AG10803 (cell line): ENCODE measurements at places on chromosomes 16 and 17.

DNA sequence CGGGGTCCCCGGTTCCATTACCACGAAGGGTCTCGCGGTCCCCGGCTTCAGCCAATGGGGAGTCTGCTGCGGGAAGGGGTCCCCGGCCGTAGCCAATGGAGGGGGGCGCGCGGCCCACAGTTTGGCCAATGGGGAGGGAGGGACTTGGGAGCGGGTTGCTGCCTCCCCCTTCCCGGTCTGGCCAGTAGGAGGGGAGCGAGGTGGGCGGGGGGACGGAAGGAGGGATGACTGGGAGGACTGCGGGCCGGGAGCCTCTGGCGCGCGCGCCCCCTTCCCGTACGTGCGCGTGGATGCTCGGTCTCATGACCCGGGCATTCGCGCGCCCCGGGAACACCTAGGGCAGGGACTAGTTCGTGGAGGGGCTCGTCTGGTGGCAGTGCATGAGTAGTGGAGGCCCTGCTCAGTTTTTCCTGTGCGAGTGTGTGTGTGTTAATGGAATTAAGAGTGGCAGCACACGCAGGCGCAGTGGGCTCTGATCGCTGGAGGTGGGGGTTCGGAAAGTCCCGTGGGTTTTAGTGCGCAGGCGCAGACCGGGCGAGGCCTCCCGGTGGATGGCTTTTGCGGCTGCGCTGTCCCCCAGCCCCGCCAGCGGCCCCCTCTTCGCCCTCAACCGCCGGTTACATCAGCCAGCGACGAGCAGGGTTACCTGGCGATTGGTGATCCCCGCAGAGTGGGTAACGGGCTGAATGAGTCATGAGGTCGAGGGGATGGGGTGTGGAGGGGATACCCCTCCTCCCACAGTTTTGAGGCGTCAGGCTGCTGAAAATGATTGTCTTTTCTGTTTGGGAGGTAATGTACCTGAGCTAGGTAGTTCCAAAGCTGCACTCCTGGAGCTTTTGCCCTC, 1.3 kb downstream of the ATXN2L start:
- peak; percentile 98 for DNase-seq

GRCh38 chr17:1730326-1731193, 6.1 kb downstream of the WDR81 start:
- peak; percentile 82 for DNase-seq

DNA sequence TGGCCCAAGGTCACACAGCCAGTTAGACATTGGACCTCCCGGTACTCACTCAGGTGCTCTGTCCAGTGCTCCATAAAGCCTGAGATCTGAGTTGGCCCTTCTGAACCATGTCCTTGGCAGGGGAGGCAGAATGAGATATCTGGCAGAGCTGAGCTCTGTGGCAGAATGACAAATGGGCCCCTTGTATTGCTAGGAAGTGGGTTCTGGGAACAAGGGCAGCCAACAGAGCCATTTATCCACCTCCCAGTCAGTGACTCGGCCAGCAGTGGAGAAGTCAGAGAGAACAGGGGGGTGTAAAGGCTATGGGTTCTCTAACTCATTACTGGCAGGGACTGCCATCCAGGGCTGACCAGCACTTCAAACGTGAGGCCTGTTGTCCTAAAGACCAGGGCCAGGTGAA, 117.1 kb upstream of the NLRP1 start:
- DNase-seq = no peak

GRCh38 chr16:70473446-70474319, 19.3 kb downstream of the FCSK start:
- no peak for DNase-seq

- no peak for DNase-seq
Observed at GRCh38 chr16:65817799-65818198, 548.7 kb upstream of the CDH5 start.

DNA sequence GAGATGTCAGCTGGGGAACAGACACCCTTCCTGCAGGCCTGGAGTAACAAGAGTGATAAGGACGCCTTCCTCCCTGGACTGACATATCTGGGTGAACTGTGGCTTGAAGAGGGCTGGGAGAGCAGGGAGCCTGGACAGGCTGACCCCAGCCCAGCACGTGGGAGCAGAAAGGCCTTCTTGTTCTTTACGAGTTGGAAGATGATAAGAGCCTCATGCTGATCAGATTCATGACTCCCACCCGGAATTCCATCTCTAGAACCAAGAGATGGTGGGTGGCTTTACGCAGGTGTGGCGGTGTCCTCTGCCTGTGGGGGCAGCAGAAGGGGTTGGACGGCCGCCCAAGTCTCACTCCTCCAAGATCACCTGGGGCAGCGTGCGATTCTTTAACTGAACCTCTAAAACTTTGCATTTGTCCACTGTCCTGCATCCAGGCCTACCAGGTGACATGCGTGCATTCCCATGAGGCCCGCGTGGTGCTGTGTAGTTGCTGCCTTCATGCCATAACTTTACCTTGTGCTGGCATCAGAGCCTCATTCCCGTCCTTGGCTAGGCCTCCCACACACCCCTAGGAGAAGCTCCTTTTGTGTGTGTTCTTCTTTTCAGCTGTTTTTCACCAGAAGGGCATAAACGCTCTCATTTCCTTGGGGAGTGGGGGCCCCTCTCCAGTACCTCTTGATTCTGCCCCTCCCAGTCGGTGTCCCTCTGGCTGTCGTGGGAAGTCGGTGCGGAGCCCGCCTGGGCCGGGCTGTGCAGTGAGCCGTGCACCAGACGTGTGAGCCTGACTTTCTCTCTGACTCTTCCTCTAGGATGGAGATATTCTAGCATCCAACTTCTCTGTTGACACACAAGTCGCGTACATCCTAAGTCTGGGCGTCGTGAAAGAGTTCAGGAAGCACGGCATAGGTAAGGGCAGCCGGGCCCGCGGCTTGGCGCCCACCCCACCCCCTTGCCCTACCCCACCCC, 13.3 kb downstream of the C16orf90 start:
- DNase-seq = no peak

DNA sequence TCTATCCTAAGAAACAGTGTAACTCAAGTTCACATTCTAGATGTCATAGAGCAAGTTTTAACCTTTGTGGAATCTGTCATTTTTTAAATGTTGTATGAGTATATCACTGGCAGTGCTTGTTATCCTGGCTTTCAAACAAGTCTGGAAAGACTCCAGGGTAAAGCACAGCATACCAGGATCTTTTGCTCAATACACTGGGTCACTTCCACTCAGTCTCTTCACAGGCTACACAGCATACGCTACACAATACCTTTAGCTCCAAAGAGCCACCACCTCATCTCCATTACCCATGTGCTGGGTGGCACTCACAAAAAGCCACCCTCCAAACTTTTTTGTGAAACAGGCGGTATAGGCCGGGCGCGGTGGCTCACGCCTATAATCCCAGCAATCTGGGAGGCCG, 69.5 kb downstream of the PARN start:
- no peak for DNase-seq

DNA sequence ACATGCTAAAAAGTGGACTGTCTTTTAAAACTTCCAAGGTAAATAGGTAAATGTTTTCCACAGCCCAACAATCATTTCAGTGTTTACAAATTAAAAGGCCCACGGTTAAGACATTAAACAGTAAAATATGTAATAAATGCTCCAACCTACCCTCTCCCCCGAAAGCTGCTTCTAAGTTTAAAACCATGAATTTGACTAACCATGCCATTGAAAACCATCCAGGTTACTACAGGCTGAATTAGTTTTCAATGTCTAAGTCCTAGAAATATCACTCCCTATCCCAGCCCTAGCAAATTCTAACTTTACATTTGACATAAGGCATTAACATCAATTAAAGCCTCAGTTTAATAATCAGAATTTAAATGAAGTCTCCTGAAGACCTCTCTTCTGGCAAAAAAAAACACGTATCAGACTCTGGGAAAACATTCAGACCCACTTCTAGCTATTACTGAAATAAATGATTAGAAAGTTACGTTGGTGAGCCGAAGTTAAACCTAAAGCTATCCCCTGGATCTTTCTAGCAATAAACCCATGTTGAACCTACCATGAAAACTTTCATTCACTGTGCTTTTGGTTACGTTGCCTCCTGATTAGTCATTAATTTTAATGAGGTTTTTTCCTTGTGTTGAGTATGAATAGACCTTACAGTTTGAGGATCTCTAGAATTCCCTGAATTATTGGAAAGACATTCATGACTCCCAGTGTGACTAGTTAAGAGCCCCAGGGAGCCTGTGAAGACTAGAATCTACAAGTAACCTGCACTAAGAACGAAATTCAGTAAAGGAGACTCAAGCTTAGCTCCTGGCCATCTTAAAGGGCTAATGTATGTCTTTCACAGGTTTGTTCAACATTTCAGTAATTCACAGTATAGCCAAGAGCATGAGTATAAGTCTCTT, 1.7 kb upstream of the POLG2 start:
- no peak for DNase-seq

DNA sequence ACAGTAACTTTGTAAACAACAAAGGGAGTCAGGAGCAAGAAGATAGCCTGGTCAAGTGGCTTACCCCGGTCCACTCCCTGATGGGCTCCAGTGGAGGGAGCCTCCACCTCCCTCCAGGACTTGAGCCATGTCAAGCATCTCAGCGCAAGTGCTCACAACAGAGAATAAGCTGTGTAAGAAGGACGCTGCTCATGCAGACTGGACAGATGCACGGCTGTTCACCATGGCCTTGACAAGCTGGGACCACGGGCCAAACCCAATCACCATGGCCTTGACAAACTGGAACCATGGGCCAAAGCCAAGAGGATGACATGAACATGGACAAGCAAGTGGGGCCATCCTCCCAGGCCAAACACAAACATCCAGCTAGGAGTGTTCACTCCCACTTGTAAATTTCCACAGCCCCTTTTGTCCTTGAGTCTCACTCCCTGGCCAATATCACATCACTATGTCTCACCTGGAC, 3.4 kb upstream of the PITPNM3 start:
- DNase-seq = no peak

- no peak for DNase-seq
Observed at GRCh38 chr17:79803997-79804855, 7.3 kb upstream of the CBX8 start.
